Mesenchymal stem cell (in vitro differentiated cells and primary cell): ENCODE measurements at places on chromosomes 16 and 17.

DNA sequence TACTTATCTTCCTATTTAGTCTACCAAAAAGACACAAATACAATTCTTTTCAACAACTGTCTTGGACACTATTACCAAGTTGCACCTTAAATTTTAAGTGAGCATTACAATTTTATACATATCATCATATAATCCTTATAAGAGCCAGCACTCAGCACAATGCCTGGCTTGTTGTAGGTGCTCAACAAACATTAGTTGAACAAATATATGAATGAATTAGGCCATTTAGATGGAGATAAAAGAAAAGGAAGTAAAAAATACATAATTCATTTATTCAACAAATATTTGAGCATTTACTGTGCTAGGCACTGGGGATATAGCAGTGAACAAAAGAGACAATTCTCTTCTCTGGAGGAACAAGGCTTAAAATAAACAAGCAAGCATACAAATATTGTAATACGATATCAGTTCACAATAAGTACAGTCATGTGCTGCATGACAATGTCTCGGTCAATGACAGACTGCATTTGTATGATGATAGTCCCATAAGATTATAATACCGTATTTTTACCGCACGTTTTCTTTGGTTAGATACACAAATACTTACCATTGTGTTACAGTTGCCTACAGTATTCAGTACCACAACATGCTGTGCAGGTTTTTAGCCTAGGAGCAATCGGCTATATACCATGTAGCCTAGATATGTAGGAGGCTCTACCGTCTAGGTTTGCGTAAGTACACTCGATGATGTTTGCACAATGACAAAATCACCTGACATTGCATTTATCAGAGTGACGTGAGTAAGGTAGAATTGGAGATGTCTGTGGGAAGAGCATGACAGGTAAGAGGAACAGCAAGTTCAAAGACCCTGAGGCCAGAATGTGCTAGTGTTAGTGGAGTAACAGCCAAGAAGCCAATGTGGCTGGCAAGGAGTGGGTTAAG lies 86.4 kb upstream of the HS3ST2 start:
- DNase-seq: no peak

GRCh38 chr16:998211-998610 lies 16.6 kb downstream of the SOX8 start:
- no peak for DNase-seq

GRCh38 chr17:17605729-17606088 lies 14.2 kb upstream of the PEMT start:
- DNase-seq: peak; percentile 88

DNA sequence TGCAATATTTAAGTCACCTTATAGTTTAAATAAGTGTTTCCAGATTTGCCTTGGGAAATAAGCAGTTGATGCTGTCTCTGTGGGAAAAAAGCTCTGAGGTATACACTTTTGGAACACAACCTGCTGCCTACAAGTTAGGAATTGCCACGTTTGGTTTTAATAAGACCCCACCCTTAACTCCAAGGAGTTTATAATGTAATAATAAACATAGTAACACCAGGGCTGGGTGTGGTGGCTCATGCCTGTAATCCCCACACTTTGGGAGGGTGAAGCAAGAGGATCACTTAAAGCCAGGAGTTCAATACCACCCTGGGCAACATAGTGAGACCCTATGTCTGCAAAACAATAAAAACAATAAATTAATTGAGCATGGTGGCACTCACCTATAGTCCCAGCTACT lies 15.9 kb upstream of the SMG1 start:
- no peak for DNase-seq

DNA sequence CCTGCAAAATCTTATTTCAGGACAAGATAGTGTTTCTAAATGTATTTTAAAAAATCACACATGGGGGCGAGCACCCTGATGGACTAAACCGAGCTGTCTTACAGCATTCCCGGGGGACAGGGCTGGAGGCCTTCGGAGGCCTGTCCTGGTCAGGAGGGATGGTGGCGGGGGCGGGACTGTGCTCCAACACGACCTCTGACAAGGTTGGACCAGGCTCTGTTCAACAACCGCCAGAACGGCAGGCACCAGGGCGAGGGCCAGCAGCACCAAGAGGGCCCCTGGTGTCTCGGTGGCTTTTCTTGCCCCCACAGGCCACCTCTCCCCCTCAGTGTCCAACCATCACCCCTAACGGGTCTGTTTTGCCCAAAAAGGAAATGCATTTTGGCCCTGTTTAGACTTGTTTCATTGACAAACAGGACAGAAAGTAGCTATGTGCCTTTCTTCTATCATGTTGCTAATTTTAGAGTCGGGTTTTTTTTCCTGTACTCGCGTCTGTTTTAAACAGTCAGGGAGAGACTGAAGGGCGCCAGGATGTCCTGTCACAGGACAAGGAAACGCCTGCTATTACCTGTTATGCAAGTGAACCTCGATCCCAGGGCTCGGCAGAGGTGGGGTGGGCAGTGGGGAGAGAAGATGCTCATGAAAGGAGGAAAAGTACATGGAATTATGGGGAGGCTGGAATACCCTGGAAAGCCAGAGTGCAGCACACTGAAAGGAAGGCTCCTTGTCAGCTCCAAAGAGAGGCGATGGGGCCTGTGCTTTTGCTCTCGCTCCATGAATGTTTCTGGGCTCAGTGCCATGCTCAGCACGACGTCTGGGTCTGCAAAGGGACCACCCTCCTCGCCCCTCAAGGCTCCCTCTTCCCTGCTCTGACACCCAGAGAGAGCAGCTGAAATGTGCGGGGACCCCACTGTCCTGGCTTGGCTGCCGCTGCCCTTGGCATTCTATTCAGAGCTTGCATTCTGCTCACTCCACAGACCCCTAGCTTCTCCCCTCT lies 11.9 kb downstream of the TMEM204 start:
- DNase-seq: peak; percentile 57

- no peak for DNase-seq
Observed at GRCh38 chr17:50430821-50431618, 5.0 kb downstream of the ACSF2 start.

- peak; percentile 29 for DNase-seq
Observed at GRCh38 chr17:32927724-32928585, at the start of gene TMEM98. TSS of gene TMEM98 (plus strand) at chr17:32928153. CDS start at chr17:32931529, 3,376 bp downstream.

DNA sequence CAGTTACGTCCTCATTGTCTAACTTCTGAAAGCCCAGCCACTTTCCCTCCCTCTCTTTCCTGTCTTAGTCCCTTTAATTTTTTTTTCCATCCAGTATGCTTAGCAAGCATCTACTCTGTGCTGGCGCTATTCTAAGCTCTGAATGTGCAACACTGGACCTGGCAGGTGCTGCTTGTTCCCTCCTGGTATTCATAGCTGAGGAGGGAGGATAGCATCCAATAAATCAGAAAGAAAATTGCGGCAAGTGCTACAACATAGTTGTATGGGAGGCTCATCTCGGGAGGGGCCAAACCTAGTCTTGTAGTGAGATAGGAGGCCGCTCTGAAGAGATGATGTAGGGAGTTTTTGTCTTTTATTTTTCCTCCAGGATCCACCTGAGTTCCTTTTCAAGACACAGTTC lies 457.3 kb upstream of the HSBP1 start:
- no peak for DNase-seq
